ENCODE measurements at places on chromosomes 2 and 18.
A peak's percentile ranks its signal among the peaks of the same experiment; 100 is the strongest.

DNA sequence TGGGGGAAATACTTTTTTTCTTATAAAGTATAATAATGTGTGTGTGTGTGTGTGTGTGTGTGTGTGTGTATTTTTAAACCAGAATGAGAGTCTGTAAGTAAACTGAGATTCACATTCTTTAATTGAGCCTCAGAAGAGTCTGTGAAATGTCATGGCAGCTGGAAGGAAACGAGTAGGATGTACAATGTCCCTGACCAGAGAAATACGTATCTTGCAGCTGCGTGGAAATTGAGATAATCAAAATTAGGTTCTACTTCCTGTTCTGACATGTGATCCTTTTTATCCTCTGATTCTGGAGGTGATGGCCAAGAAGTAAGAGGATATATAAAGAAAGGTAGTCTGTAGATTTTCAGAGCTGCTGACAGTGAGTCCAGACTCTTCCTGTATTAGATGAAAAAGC is 50.0 kb downstream of the SH3RF3 start:
- DNase-seq = no peak

GRCh38 chr2:52386433-52387030 is 1354.6 kb upstream of the NRXN1 start:
- no peak for DNase-seq

DNA sequence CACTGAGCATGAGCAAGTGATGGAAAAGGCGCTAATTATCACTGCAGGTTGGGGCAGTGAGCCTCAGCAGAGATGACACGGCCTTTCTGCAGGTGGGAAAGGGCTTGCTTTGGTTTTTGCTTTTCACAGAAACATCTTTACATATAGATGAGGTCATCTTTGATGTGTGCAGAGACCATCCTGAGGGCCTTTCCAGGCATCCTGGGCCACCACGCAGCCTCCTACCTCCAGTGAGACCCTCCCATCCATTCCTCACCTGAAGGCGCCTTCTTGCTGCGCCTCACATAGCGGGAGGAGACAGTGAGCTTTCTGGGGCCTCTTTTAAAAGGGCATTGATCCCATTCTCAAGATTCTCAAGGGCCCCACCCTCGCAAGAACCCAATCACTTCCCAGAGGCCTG is 235.3 kb upstream of the RAB6C start:
- no peak for DNase-seq

DNA sequence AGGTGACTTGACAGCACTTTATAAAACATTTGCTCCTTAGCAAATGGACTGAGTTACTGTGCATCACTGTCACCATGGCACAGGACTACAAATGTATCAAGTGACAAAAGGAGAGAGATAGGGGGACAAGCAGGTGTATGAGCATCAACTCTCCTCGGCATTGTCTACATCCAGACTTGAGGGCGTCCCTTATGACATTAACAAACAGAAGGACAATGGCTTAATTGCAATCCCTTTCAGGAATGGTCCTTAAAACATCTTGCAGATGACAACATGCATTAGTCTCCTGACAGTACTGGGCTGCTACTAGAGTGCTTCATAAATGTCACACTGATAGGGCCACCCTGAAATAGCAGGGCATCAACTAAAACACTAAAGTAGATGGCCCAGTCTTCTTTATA is 198.8 kb downstream of the PDE1A start:
- DNase-seq = peak; percentile 2

DNA sequence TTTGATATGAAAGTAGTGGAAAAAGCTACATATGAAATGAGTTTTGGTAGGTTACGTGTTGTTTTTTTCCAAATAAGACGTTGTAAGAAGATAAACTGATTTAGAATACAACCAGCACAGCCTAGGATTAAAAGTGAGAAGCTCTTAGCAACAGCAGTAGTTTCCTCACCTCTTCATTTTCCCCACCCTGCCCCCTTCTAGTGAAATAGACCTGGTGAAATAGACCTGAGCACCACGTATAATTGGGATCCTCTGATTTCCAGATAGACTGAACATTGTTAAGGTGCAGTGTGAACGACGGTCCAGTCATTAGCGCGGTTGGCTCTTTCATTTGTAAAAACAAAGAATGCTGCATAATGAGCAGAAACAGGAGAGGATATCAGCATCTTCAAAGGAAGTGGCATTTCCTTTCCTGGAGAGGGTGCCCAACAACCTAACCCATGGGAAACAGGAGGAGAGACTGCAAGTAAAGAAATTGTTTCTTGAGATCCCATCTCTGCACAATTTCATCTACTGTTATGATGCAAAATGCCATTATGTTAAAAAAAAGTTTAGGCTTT is 114.3 kb downstream of the FIGN start:
- no peak for DNase-seq

- no peak for DNase-seq
Observed at GRCh38 chr2:234292205-234292961, 204.5 kb downstream of the ARL4C start.

- DNase-seq = no peak
Observed at GRCh38 chr18:2396162-2396505, 175.2 kb downstream of the METTL4 start.

DNA sequence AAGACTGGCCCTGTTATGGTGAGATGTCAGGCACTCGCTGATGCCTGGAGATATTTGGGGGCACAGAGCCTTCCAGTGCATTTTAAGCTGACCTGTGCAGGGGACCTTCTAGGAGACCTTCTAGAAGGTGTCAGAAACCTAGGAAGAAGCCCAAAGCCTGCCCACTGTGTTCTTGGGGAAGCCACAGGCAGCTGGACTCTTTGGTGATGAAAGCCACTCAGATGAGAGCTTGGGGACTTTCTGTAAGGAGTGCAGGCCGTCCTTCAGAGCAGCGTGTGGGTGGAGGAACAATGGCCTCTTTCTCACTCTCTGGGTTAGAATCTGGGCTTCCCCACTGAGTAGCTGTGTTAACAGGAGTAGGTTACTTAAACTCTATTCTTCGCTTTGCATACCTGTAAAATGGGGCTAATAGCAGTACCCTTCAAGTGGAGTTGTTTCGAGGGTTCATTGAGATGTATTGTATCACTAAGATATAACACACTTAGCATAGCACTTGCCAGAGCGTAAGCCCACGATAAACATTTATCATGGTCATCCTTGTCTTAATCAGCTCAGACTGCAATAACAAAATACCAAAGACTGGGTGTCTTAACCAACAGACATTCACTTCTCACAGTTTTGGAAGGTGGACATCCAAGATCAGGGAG is 322.3 kb upstream of the EPAS1 start:
- DNase-seq = no peak

- DNase-seq = no peak
Observed at GRCh38 chr2:79935046-79935732, 369.4 kb downstream of the LRRTM1 start.

DNA sequence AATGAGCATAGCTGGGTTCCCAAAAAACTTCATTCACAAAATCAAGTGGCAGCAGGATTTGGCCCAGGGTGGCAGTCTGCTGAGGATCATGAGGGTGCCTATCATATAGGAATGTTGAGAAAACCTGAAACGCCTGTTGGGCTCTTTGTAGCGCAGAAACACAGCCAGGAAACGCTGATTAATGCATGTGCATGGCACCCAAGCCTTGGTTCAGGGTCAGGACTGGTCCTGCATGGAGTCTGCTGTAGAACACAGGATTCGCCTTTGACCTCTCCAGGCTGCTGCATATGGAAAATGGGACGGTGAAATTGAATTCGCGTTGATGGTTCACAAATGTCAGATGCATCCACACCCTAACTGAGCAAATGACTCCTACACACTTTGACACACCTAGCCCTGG is 227.9 kb upstream of the COPS8 start:
- no peak for DNase-seq

- no peak for DNase-seq
Observed at GRCh38 chr2:48790407-48791170, 35.1 kb upstream of the LHCGR start.

GRCh38 chr2:65000644-65001043 is 11.4 kb downstream of the SLC1A4 start:
- DNase-seq = no peak

DNA sequence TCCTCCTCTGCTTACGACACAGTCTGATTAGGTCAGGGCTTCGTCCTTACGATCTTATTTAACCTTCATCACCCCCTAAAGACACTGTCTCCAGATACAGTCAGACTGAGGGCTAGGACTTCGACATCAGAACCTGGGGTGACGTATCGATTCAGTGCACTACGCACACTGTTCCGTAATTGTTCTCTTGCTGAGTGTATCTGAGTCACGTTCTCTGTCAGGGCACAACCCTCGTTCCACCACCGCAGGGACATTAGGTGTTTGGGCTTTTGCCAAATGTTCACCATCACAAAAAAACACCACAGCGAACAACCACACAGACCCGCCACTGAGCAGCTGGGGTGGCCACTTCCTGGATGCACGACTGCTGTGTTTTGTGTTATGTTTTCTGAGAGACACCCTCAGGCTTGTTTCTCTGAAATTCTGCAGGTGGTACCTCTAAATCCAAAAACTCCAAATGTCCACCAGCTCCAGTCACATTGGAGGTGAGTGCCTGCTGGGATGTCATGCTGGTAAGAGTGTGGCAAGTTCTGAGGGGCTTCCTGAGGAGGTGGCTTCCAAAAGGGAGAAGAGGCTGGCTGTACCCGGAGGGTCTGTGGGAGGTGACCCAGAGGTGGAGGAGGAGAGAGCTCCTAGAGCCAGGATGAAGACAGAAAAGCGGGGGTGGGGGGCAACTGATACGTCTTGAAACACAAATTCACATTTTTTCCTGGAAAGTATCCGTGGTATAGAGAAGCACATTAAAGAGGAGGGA is 66.6 kb downstream of the ADNP2 start:
- DNase-seq = no peak

DNA sequence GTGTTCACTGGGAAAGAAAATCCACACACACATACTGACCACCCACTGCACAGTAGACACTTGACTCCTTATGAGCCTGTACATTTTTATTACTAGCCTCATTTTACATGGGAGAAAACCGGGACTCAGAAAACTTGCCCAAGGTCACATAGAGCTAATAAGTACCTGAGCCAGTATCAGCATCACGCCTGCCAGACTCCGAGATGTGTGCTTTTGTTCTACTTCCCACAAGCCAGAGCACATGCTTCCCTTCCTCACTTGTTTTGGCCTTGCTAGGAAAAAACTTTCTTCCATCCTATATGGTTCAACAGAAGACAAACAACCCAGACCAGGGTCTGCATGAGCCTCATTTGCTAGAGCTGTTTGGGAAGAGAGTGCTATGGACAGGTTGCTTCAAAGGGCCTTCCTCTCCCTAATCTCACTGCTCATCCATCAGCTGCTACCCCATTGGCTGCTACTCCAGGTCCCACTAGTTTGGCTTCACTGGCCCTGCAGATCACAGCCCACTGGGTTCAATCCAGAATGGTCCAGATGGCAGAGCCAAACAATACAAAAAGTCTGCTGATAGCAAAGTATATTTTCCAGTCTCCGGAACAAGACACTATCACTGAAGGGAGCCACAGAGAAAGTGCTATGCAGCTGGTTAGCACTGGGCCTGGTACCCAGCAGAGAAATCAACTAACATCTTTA is 63.9 kb downstream of the STK39 start:
- no peak for DNase-seq

DNA sequence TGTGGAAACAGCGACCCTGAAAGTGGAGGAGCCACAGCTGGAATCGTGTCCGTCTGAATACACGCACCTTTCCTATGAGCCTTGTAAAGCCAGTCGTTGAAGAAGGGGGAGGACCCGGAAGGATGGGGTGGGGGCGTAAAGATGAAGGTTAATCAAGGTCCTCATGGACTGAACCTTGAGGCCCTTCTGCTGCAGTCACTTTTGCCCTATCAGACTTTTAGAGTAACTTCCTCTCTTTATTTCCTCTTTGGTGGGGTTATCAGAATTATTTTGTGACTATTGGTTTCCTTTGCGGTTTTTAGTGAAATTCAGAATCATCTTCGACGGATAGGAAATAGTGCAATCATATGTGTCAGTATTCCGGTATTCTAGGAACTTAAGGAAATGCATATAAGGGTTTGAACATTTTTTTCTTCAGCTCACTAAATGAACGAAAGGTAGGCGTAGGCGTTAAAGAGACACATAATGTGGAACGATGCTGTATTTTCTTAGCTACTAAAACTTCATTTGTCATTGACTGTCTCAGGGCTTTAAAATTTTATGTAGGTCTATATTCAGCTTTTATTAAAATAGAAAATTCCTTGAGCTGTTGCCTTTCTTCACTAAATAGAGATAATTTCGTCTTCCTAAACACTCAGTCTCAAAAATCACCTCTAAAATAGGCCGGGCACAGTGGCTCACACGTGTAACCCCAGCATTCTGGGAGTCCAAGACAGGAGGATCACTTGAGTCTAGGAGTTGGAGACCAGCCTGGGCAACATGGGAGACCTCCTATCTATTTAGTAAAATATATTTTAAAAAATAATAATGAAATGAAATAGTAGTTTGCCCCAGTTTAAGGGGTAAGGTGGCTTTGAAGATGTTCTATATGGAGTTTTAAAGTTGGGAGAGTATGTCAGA is 1.4 kb upstream of the YES1 start:
- DNase-seq = no peak

DNA sequence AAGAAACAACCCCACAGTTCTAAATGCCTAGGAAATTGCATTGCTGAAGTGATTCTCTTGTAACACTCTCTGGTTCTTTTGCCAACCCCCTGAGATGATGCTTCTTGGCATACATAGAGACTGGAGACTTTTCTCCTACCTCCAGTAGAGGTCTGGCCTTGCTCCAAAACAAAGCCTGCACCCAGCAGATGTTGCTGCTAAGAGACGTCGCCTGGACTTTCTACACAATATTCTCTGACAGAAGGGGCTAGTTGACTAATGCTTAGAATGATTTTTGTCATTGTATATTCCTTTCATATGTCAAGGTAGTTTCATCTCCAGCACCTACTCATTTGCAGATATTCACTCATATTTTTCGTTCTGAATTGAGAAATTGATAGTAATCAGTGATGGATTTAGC is 24.6 kb downstream of the SOWAHC start:
- DNase-seq = peak; percentile 44

GRCh38 chr18:23106575-23106974 is 28.7 kb upstream of the CABLES1 start:
- no peak for DNase-seq

All from NCI-H1092 (cell line).